OCI-LY7 (cell line): ENCODE measurements at places on chromosomes 11 and 22.

- DNase-seq, result no peak
These were observed 21.4 kb upstream of the CADM1 start for GRCh38 chr11:115525531-115526006.

GRCh38 chr11:12222055-12222792, 111.8 kb downstream of the MICAL2 start:
- no peak for DNase-seq

DNA sequence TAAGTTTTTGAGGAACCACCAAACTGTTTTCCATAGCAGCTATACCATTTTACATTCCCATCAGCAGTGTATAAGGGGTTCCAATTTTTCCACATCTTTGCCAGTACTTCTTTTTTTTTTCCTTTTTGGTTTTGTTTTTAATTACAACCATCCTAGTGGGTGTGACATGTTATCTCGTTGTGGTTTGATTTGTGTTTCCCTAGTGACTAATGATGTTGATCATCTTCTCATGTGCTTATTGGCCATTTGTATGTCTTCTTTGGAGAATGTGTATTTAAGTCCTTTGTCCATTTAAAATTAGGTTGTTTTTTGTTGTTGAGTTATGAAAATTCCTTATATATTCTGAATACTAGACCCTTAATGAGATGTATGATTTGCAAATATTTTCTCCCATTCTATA, 59.3 kb downstream of the STIM1 start:
- DNase-seq, result no peak

DNA sequence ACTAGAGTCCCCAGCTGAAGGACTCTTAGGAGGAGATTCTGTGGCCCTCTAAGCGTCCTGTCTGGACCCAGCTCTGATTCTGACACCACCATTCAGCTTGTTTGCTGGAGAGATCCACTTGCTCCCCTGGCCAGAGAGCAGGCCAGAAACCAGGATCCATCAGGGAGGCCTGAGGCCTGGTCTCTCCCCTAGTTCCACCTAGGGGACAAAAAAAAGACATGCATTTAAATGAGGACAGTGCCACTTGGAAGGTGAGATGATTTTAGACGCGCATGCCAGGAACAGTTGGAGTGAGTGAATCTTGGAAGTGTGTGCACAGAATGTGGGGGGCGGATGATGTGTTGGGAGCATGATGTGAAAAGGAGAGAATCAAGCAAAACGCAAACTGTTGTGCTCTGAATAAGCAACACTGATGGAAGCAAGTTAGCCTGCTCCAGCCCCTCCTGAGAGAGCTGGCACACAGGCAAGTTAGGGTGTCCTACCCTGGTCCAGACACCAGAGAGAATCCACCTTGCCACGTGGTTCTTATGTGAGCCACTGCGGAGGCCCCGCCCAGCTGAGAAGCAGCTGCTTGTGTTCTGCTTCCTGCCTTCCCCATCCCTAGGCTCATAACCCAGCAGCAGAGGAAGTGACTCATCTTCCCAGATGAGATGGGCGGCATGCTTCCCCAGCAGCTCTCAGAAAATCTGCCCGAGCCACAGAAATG, 8.0 kb upstream of the SLCO2B1 start:
- peak; percentile 83 for DNase-seq

DNA sequence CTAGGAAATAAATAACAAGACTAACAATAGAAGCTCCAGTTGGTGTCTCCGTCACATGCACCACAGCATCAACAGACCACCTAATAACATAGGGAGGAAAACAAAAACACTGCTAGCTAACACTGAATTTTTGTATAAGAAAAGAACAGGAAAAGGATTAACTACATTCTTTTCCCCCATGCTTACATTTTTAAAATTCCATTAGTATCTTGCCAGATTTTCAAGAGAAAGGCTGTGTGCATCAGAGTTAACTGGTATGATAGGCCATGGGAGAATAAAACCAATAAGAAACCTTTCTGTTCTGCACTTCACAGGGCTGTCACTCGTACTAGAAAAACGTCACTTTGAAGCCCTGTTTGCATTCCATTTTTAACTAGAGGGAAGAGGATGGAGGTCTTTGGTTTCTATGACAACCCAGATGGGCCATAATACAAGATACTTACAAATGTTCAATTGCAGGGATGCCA, 79.0 kb downstream of the LARGE2 start:
- no peak for DNase-seq

- peak; percentile 70 for DNase-seq
These were observed 780.9 kb downstream of the BRD1 start for GRCh38 chr22:49046546-49047361.

DNA sequence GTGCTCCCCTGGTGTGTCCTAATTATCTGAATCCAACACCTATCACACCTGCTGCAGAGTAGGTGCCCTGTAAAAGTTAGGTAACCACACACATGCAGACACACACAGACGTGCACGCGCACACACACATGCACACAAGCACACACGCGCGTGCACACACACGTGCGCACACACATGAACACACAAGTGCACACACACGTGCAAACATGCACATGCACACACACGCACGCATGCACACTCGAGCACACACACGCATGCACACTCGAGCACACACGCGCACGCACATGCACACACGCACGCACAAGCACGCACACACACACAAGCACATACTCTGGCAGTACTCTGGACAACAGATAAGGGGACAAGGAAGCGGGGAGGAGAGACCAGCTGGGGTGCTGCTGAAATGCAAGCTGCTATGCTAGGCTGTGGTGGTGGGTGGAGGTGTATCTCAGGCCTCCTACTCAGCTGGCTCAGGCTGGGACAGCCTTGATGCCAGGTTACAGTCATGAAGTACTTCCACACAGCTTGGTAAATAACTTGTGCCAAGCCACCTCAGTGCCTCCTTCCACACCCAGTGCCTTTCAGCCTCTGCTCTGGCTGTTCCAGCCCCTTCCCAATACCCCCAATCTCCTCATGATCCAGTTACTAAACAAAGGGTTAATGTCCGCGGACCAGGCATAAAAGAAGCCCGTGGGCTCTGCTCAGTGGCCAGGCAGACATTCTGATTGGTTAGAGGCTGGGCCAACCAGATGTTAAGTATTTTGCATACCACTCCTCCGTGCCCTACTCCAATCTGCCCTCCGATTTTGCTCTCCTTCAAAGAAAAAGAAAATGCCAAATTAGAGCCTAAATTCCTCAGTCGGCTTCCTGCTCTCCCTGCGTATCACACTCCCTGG, 374.1 kb downstream of the TENM4 start:
- no peak for DNase-seq
